ENCODE measurements at places on chromosomes 11 and 22. TPM values are rescaled to one million over a fixed set of nuclear protein-coding genes. Genes with fewer than 3 reads are reported as not detected.

The HEPHL1 gene
- not detected for total RNA-seq

The TSPAN18 gene
- total RNA-seq, result 27.6 TPM

The COA4 gene
- total RNA-seq, result 51.1 TPM

The APOBEC3H gene
- total RNA-seq, result 0.18 TPM

The SLC43A3 gene
- total RNA-seq, result 20.7 TPM

The PYGM gene
- 136 TPM for total RNA-seq

Data from metanephros (tissue), 2 donors.